Fibroblast of skin of abdomen (primary cell): ENCODE measurements at places on chromosomes 2 and 18.

GRCh38 chr2:221612800-221613199 is 40.7 kb upstream of the EPHA4 start:
- DNase-seq, result no peak

DNA sequence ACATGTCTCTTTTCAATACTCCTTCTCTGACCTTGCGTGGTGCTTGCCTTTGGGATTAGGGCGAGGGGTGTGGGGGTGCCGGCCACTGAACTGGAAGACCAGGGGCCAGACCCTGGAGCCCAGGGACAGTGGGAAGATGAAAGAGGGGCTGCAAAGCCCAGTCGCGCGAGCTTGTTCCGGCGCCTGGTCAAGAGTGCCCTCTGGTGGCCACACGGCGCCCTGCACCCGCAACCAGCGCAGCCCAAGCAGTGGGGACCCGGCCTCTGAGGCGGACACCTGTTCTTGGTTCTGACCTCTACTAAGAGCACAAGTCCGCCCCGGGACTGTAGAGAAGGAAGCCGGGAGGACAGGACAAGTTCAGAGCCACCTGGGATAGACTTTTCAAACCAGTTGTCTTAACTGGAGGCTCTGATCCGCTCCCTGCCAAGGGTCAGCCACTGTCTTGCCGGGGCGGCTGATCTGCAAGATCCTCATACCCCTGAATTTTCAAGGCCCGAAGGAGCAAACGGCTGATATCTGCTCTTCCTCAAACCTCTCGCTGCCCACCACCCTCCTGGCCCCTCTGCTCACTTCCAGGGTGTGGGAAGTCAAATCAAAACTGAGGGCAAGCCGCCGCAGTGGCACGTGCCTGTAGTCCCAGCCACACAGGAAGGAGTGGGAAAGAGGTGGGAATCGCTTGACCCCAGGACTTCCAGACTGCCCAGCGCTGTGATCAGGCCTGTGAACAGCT is 14.9 kb upstream of the MSH6 start:
- DNase-seq, result peak; percentile 30

DNA sequence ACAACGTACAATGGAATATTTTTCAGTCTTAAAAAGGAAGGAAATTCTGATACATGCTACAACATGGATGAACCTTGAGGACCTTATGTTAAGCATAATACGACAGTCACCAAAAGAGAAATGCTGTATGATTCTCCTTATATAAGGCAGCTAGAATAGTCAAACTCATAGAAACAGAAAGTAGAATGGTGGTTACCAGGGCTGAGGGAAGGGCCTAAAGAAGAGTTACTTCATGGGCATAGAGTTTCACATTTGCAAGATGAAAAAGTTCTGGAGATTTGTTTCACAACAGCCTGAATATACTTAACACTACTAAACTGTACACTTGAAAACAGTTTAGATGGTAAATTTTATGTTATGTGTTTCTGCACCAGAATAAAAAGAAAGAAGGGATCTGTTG is 113.3 kb downstream of the GALNT1 start:
- DNase-seq, result no peak

DNA sequence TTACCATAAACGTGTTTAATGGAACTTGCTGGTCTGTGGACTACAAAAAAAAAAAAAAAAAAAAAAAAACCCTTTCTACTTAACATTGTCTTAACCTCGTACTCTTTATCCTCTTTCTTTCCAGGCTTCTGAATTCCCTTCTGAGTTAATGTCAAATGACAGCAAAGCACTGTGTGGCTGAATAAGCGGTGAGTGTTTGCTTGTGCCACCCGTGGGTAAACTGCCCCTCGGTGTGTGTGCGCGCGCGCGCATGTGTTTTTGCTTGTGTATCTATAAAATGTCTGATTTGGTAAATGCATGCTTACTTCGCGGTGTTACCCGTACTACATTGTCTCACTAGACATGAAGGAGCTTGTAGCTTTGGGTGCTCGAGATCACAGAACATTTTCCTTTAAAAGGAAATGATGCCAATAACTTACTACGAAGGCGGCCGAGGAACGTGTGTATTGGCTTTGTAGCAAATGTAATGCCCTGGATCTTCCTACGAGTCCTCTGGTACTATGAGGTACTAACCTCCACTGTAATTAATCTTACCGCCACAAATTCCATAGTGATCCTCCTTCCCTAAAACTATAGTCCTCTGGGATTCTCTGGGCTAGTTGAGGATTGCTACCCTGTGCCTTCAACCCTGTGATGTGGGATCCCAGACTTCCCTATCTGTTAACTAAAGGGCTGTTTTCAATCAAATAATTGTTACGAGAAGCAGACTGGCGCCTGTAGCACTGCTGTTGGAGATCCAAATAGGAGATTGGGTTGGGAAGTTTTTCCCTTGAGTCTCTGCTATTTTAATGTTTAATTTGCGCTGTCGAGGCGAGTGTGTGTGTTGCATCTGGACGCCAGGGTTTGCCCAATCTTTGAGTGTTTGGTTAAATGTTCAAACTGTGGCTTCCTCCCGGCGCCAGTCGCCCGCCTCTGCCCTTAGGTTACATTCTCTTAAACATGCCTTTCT is 1.1 kb downstream of the ID2 start:
- peak; percentile 61 for DNase-seq

DNA sequence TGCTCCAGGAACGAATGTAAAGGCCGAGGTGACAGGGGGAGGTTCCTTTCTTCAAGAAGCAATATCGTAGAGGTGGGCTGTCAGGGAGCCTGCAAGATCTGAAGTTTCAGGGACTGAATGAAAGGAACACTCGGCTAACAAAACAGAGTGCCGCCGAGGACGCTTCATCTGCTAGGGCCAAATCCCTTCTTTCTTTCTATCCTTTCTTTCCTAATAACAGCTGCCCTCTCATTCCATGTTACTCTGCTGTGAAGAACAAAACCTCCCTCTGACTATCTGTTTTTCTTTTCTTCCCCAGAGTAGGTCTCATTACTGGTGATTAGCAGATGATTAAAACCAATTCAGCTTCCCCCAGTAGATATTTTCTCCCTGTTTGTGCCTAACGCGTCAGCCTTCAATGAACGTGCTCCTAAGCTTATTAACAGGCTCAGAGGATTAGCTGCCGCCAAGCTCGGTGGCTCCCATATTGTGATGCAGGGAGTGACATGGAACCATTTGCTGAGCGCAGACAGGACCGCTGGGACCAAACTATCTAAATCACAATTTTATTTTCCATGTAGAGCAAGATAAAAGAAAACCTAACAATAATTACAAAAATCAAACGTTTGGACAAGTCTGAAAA is 414.6 kb downstream of the TMEM182 start:
- no peak for DNase-seq

GRCh38 chr2:129504646-129505045 is 474.8 kb upstream of the RAB6C start:
- DNase-seq, result no peak

DNA sequence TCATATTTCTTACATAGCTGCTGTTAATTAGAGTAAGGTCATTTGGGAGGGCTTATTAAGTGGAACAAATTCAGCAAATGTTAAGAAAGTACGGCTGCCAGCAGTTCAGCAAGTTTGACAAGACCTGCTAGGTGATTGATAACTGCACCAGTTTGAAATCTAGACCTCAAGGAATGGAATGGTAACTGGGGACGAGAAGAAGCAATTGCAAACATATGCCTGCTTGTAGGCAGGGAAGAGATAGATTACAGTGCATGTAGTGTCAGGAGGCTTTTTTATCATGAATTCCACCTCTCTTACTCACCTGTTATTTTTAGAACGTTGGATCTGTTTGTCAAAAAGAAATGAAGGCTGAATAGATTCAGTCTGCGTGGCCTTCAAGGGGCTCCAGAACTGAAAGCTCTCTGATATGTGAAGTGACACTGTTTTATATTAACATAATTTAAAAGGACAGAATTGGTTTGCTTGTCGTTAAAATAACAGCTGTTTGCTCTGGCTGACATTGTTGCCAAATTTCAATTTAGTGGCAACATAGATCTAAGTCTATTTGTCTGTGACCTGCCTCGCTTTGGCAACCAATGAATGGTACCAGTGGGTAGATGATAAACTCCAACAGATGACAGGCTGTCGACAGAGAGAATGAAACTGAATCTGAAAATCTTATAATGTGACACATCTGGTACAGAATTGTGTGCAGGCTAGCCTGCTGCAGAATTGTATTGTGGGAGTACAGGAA is 199.3 kb downstream of the ZNF407 start:
- DNase-seq, result peak; percentile 87

GRCh38 chr2:217399291-217399690 is 539.4 kb upstream of the TNP1 start:
- peak; percentile 82 for DNase-seq

GRCh38 chr18:46166261-46166970 is 62.2 kb downstream of the HAUS1 start:
- no peak for DNase-seq

DNA sequence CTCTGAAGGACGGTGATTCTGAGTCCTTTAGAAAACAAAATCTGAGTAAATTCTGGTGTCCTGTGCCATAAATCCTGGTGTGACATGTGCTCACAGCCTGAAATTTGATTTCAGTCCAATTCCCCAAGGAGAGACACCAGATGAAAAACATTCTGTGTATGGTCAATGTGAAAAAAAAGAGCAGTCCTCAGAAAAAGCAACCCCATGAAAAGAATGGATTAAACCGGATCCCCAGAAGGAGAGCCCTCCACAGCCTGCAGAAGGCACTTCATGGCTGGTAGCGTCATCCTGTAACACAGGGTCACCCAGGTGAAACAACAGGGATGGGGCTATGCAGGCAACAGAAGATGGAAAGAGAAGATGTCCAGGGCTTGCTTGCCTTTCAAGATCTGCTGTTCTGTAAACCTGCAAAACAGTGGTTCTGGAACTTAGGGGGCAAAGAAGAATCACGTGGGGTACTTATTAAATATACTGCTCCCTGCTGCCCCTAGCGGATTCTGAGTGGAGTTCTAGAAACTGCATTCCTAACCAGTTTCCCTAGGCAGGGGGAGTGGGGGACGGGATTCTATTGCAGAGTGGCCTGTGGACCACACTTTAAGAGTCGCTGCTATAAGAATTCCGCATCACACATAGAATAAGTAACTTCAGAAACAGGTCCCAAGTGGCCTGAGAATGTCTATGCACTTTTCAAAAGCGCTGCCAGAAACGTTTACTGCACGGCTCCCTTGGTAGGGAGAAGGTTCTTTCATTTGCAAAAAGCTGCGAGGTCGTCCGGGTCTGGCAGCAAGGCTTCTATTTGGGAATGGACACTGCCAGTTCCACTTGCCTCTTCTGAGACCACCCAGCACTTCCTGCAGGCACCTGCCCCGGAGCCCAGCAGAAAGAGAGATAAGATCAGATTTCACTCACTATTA is 118.9 kb upstream of the ARL5A start:
- no peak for DNase-seq

DNA sequence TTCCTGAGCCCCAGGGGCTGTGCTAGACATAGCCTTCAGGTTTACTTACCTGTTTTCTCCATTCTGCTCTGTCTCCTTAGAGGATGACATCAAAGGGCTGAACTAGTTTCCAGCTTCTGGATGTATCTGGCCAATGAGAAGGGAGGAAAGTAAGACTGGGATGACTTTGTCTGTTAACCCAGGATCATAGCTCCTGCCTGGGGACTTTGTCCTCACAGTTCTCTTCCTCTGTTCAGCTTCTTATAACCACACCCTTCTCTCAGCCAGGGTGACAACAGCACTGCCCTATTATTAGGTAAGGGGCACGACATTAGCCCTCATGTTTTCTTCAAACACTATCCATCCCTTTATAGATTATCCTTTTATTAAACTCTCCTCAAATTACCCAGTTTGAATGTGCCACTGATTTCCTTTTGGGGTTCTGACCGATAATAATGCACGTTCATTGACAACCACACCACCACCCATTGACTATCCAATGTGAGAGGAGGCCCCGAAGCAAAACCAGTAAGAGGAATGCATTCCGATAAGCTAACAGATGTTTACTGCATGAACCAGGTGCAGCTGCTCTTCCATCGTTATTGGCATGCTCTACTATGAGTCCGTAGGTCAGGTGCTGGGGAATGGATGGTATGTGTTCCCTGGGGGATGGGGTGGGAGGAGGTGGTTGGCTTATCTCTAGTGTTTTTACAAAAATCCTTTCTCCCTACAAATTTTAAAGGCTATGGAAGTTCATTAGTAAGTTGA is 23.5 kb downstream of the TSN start:
- no peak for DNase-seq

DNA sequence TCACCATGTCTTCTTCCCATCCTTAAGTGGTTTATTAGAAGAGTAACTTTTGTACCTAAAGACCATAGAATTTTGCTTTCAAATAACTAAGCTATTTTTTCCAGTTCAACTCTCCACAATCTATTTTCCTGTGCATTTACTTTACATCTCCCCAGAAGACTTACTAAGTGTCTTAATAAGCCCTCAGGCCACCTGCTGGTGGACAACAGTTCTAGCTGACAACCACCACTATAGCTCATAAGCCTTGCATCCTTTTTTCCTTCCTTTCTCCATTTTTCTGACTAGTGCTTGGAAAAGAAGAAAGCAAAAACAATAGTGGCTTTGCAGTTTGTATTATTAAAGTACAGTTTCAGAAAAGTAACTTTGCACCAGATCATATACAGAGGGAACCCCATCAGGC is 149.5 kb upstream of the TMEM200C start:
- DNase-seq, result no peak

DNA sequence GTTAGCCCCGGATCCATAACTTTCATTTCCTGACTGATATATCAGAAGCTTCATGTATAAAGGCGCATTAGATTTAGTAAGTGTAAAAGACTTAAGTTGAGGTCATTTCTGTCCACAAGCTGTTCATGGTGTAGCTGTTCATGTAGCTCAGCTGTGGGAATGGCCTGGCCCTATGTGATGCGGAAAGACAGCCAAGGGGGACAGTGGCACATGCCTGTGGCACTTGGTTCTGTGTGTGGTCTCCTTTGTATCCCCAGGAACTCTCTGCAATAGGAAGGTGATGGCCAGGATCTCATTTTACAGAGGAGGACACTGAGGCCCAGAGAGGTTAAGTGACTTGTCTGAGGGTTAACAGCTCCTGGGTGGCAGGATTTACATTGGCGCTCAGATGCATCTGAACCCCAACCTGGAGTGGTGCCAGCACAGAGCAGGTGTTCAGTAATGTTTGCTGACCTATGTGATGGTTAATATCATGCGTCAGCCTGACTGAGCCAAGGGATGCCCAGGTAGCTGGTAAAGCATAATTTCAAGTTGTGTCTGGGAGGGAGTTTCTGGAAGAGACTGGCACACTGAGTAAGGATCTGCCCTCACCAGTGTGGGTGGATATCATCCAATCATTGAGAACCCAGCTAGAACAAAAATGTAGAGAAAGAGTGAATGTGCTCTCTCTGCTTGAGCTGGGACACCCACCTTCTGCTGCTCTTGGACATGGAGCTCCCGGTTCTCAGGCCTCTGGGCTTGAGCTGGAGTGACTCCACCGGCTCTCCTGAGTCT is 25.4 kb downstream of the HPCAL1 start:
- DNase-seq, result no peak

- DNase-seq, result no peak
These were observed 87.0 kb upstream of the PROKR1 start for GRCh38 chr2:68556381-68556780.

DNA sequence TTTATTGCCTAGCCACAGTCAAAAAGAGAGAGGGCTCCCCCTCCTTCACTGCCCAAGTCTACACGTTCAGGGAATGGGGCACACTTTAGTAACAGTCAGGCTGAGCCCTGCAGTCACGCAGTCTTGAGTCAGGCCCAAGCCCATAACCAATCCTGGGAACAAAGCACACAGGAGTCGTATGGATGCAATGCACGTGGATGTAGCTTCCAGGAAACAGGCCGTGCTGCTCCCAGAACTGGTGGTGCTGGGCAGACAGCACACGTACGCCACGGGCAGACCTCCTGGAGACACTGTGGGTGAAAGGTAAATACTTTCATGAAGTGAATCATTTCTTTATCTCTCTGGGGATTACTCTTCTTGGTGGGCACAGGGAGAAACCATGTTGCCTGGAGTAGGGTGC is 30.0 kb upstream of the MBP start:
- DNase-seq, result peak; percentile 10

GRCh38 chr2:7510353-7510752 is 593.1 kb downstream of the RNF144A start:
- no peak for DNase-seq
